Central memory CD4-positive, alpha-beta T cell (primary cell): ENCODE measurements at places on chromosomes 6 and 20.

DNA sequence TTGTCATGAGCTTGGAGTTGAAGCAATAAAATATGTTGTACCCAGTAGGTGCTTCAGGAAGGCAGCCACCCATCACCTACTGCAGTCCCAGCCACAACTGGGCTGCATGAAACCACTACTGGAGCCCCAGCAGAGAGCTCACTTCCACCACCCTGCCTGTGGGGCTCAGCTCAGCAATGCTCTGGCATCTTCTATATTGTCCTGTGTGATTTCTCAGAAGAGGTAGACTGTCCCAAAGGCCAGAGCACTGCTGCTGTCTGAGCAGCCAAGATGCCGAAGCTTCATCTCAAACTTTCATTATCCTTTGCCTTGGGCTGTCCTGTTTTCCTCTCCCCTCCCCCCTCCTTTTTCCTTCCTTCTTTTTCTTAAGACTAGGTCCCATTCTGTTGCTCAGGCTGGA is 126.9 kb downstream of the DHX35 start:
- DNase-seq: no peak

DNA sequence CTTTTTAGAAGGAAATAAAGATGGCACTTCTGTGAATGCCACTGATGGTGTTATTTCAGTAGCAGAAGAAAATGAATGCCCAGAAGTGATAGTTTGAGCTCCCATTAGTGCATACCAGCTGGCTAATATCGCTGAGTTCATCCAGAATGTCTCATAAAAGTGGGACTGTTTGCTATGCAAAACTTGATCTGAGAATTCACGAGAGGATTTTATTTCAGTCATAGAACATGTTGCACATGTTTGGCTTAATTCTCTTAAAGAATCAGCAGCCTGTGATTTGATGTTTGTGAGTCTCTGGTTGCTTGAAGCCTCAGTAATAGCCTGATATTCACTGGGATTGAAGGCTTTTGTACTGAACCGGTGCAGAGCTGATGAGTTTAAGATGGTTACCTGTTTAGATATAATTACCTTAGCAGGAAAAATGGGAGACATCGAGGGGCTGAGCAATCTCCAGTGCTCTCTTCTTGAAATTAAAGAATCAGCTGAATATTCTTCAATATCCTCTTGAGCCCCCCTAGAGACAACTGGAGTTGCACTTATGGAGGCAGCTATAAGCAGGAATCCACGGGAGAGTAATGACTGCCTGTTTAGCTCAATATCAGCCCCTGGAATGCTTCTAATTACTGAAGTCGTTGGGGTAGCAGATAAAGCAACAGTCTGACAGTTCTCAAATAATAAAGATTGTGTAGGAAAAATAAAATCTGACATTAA is 955.5 kb downstream of the PHF3 start:
- no peak for DNase-seq

- DNase-seq: no peak
Observed at GRCh38 chr6:7912024-7912423, 1.4 kb upstream of the TXNDC5 start.

DNA sequence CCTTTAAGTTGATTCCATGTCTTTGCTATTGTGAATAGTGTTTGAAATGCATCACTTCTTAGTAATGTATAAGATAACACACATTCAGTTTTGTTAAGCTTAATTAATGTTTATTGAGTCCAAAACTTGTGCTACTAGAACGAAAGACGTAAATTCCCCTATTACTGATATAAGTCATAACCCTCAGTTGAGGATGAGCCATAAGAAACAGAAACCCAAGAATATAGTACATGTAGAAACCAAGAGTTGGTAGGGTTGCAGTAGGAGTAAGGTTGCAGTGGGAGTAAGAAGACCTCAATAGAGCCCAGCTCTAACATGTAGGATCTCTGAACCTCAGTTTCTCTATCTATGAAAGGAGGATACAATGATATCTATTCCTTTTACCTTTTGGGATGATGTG is 19.3 kb downstream of the CITED2 start:
- no peak for DNase-seq

DNA sequence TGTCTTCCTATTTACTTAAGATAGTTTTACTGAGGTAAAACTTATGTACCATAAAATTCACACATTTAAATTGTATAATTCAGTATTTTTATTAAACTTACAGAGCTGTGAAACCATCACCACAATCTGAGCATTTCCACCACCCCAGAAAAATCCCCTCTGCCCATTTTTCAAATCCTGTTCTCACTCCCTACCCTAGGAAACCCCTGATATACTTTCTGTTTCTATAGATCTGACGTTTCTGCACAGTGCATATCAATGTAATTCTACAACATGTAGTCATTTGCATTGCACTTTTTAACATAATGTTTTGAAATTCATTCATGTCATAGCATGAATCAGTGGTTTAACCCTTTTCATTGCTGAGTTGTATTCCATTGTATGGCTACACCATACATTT is 96.7 kb upstream of the OPRM1 start:
- DNase-seq: no peak

DNA sequence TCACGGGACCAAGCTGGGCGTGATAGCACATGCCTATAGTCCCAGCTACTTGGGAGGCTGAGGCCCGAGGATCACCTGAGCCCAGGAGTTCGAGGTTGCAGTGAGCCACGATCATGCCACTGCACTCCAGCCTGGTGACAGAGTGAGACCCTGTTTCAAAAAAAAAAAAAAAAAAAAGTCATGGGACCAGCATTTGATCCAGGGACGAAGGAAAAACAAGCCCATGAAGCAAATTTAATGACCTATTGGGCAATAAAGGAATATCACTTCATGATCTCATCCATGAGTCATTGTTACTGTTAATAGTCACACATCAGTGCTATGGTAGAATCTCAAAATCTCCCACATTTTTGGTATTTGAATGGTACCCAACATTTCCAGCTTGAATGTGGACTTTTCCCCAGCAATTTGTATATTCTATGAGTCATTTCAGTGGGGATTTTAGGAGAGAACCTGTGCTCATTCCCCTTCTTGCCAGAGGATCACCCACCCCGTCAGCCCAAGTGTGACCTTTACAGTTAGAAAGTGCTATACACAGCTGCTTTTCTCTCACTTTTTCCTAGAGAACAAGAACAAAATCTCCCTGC is 8.5 kb upstream of the SOD2 start:
- no peak for DNase-seq

- DNase-seq: no peak
Observed at GRCh38 chr20:10194166-10194565, 24.5 kb upstream of the SNAP25 start.

DNA sequence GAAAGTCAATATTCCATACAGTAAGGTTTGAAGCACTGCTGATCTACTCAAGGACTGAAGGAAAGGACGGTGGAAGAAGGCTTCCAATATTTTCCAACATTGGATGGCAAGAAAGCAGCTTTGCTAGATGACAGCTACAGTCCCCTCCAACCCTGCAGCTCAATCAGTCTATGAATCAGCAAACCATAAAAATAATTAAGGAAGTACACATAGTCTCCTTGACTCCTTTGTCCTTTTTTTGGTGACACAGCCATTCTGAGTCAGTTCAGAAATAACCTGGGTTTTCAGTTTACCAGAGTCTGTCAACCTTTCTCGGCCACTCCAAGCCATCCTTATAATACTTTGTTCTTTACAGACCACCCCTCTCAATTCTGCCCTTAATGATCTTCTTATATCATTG is 232.5 kb downstream of the IBTK start:
- DNase-seq: no peak

- no peak for DNase-seq
Observed at GRCh38 chr6:15061180-15061641, 184.7 kb upstream of the JARID2 start.

- no peak for DNase-seq
Observed at GRCh38 chr6:52550014-52550575, 26.8 kb downstream of the TRAM2 start.

GRCh38 chr6:89098461-89098860 is 17.9 kb downstream of the PNRC1 start:
- DNase-seq: no peak

DNA sequence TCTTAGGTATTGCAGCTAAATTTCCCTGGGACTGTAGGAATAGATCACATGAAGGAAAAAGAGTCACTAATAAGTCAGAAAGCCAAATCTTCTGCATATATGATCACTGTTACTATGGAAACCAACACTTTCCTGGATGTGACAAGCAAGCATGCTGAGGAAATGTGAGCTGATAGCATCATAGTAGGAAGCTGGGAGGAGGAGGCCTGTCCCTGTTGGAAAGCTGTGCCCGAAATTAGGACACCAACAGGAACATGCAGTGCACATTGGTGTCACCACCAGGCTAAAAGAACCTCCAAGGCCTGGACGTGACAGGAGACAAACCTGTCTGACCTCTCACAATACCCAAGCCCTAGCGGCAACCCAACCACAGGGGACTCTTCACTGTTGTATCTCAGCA is 181.9 kb upstream of the PCSK2 start:
- no peak for DNase-seq

DNA sequence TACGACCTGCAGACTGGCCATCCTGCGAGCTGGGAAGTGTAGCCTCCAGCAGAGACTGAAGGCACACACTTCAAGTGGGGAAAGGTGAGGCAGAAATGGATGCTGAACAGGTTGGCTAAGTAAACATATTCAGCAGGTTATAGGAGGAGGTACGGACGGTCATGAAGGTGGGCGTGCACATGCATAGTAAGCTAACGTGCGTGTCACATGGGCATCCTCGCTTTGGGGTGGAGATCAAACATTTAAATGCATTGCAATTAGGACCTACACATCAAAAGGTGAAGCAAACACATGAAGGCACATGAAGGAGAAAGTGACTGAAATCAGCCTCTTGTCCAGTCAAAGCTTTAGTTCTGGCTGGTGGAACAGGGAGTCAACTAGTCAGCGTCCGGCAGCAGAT is 305.6 kb upstream of the EXOC2 start:
- no peak for DNase-seq

- no peak for DNase-seq
Observed at GRCh38 chr20:44370639-44371218, 15.2 kb downstream of the HNF4A start.

GRCh38 chr6:28378644-28379043 is 20.9 kb downstream of the ZSCAN12 start:
- DNase-seq: no peak

- no peak for DNase-seq
Observed at GRCh38 chr6:32177183-32177787, 920 bp upstream of the RNF5 start.

DNA sequence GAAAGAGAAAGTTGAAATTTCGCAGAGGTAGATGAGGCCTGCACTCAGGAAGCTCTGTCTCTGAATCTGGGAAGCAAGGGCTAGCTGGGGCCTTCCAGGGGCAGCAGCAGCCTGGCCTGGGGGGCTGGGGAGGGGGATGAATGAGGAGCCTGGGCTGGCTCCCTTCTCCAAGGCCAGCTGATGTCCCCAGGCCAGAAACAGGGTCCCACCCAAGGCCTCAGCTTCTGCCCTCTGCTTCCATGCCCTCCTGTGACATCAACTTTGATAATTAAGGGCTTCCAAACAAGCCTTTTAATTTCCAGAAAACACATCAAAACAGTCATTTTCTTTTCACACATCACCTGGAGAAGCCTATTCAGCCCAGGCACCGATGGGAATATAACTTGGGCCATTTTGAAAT is 15.4 kb downstream of the TFAP2A start:
- DNase-seq: no peak

DNA sequence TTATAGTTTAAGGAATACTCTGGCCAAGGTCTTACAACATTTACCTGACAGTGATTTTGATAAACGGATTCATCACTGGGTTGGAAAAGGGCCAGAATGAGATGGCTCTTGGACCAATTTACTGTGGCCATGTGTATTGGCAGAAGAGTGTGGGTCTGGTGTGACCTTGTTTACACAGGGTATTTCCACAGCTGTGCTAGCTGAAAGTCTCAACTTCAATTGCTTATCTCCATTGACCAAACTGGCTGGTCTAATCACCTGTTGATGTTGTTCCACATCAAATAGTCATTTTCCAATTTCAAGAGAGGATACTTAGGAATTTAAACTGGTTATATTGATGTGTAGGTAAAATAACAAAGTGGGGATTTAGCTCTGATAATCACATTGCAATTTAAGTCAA is 501.6 kb upstream of the MAP3K7 start:
- DNase-seq: no peak

- DNase-seq: no peak
Observed at GRCh38 chr6:129534926-129535325, 175.1 kb downstream of the ARHGAP18 start.

GRCh38 chr6:11414176-11414963 is 123.2 kb upstream of the TMEM170B start:
- DNase-seq: peak; percentile 68

- DNase-seq: no peak
Observed at GRCh38 chr6:68339488-68340131, 295.5 kb upstream of the ADGRB3 start.

DNA sequence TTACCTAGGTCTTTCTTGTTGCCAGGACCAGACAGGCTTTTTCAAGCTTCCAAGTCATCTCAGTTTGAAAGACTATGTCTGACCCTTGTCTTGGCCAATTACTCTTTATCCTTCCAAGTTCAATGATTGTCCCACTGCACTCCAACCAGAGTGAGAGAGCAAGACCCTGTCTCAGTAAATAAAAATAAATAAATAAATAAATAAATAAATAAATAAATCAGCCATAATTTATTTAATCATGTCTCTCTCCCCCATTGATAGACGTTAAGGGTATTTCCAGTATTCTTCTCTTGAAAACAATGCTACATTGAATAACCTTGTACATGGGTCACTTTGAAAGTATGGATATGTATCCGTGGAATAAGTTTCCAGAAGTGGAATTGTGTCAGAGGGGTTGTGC is 83.2 kb downstream of the PTPRA start:
- no peak for DNase-seq

GRCh38 chr20:45592574-45593189 is 13.6 kb upstream of the WFDC8 start:
- DNase-seq: peak; percentile 1

DNA sequence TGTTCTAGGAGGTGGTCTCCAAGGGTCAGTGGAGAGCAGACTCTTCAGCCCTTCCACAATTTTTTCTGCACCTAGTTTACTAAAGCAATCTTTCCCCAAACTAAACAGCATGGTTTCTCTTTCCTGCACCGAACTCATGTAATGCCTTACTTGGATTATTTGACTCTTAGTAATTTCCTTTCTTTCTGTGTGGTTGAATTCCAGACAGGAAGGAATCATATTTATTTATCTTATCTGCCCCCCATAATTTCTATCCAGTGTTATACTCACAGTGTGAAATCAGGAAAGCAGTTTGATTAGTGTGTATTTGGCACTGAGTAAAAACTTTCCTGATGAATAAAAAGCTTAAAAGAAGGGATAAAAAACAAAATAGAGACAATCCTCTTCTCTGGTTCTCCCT is 140.3 kb upstream of the STMND1 start:
- DNase-seq: no peak

DNA sequence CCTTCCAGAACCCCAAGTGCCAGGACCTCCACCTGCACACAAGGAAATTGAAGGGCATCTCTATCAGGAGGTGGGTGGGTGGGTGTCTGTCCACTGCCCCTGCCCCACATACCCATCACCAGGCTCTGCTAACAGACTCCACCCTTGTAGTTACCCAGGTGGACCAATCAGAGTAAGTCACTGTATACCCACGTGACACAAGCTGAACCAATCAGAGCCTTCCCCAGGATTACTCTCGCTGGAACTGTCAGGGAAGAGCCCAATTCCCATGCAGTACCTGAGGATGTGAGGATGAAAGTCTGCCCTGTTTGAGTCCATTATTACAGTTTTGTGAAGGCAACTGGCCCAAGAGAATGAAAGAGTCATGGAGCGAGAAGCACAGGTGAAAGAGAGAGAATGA is 4.2 kb downstream of the OCSTAMP start:
- DNase-seq: no peak
